ENCODE measurements at places on chromosomes 1 and 21.

DNA sequence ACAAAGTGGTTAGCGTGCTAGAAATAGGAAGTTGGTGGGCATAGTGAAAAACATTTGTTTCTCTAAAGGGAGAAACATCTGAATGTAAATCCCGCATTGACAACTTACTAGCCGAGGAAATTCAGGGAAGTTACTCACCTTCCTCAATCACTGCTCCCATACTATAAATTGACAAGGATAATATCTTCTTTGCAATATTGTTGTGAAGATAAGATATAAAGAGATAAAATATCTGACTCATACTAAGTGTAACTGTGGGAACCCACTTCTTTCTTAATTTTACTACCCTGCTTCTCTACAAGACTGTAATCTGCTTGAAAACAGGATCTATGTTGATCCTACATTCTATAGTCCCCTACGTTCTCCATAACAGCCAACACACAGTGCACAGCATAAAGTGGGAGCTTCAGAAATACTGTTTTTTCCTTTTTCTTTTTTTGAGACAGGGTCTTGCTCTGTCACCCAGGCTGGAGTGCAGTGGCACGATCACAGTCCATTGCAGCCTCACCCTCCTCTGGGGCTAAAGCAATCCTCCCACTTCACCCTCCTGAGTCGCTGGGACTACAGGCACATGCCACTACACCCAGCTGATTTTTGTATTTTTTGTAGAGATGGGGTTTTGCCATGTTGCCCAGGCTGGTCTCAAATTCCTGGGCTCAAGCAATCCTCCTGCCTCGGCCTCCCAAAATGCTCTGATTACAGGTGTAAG, 57.4 kb upstream of the C1orf21 start:
- no peak for DNase-seq

DNA sequence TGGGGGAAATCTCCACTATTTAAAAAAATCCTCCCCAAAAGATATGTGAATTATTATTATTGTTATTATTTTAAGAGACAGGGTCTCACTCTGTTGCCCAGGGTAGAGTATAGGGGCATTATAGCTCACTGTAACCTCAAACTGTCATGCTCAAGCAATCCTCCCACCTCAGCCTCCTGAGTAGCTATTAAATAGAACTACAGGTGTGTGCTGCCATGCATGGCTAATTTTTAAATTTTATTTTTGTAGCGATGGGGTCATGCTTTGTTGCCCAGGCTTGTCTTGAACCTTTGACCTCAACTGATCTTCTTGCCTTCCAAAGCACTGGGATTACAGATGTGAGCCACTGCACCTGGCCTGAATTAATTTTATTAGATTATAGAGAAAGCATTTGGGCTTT, 116.8 kb downstream of the RABGAP1L start:
- no peak for DNase-seq

- no peak for DNase-seq
Measured at GRCh38 chr21:42696501-42697040, 43.1 kb downstream of the PDE9A start.

DNA sequence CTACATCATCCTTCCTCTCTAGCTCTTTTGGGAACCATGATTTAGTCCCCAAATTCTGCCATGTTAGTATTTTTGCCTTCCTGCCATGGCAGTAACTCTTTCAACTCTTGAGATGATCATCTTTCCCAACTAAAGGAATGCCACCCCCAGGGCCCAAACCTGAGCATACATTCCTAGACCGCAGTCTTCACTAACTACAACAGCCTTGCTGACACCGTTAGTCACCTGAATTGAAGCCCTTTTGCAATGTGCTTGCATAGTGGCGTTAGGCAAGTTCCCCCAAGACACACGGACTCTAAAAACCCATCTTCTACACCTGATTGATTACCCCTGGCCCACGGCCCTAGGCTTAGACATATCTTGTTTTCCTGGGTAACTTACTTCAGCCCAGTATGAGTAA, 16.4 kb upstream of the YTHDF2 start:
- no peak for DNase-seq

DNA sequence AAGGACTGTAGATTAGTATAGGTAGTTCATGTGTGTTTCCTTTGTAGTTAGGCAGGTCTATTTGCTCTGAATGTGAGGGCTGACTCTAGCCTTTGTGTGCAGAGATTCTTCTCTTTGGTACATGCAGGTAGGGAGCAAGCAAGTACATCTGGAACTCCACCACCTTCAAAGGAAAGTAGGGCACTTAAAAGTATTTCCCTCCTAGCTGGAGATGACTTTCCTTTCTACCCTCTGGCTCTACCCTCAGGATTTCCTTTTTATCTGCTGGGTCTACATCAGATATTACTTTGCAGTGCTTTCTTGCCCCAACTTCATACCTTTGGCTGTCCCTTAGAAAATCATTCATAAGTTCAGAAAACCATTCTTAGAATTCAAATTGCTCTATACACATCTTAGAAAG, 91.7 kb upstream of the HIVEP3 start:
- DNase-seq, result no peak

- no peak for DNase-seq
Measured at GRCh38 chr1:201597551-201598230, 58.8 kb downstream of the NAV1 start.

- no peak for DNase-seq
Measured at GRCh38 chr1:171788696-171789095, 7.2 kb downstream of the METTL13 start.

DNA sequence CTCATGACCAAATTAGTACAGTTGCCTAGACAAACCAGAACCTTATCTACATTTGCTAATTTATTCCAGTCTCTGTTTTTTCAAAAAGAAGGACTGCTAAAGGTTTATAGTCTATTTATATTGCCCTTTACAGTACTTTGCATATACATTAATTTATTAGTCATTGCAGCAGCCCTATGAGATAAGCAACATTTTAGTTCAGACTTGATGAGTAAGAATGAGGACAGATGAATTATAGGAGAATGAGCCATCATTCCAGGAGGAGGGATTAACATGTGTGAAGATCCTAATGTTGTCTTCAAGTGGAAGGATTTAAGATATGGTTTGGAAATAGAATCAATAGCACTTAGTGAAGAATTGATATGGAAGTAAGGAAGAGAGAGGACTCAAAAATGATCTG, 152.4 kb downstream of the KCTD3 start:
- no peak for DNase-seq

- DNase-seq, result no peak
Measured at GRCh38 chr1:167430849-167431242, 87.5 kb downstream of the CD247 start.

- no peak for DNase-seq
Measured at GRCh38 chr1:212557739-212558692, 50.5 kb upstream of the ATF3 start.

DNA sequence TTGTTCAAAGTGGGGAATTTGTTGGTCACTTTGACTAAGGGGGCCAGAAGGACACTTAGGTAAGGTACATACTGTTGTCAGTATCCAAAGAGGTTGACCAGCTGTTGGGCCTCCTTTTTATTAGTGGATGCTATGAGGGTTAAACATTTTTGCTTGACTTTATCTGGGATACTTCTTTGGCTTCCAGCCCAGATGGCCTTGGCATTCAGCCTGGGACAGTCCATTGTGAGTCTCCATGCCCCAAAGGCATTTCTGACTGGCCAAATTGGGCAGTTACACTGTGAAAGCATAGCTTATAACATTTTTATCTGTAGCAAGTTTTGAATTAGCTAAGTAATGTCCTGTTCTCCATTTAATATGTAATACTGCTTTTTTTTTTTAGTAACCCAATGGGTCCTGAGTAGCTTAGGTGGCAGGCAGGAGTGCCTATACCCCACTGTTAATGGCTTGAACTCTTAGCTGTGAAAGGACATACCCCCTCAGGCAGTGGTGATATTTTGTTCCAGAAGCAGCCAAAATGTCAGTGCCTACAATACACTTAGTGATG, 35.4 kb upstream of the CD1D start:
- DNase-seq, result no peak

GRCh38 chr1:32953495-32953894, 11.1 kb downstream of the RNF19B start:
- DNase-seq, result no peak

GRCh38 chr1:247746391-247746935, 1.5 kb downstream of the OR14A2 start:
- no peak for DNase-seq

DNA sequence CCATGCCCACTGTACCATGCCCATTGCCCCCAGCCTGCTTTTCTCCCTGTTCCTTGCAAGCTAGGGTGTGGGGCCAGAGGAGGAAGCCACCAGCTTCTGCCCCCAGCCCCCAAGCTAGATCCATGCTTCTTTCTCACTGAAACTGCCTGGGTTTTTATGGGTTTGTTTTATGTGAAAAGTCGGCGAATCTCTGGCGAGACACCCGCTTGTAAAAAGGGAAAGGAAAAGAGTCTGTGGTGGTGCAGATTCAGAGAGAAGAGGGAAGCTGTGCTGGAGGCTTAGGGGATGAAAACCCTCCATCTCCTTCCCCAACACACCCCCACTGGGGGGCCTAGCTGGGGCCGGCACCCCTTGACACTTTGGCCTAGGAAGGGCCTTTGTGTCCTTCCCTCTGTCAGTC, 26.2 kb downstream of the GRHL3 start:
- DNase-seq, result no peak

- no peak for DNase-seq
Measured at GRCh38 chr21:44716984-44717383, 5.6 kb upstream of the TSPEAR start.

DNA sequence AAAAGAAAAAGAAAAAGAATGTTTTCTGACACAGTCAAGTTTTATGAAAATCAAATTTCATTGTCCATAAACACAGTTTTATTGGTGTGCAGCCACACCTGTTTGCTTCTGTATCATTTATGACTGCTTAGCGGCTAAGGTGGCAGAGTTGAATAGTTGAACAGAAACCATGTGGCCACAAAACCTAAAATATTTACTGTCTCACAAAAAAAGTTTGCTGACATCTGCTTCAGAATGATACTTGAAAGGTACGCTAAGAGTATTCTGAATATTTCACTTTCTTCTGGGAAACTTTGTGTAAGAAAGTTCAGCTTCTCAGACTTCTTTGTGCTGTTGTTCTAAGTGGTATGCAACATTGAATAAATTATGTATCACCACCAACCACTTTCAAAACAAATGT, 6.2 kb downstream of the KCNK1 start:
- DNase-seq, result no peak

DNA sequence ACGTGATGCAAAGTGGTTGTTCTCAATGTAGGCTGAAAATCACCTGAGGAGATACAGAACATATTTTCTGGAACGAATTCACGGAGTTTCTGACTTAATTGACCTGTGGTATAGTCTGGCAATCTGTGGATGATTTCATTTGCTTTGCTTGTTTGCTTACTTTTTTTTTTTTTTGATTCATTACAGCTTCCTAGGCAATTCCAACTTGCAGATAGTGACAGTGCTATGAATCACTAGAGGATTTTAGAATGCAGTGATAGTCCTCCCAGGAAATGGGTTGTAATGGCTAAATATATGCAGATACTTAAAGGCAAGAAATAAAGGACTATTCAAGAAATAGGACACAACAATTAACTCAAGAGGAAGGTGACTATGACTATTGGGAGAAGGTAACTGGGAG, 1378.1 kb upstream of the PRMT6 start:
- no peak for DNase-seq

- no peak for DNase-seq
Measured at GRCh38 chr1:186531561-186532165, 70.7 kb upstream of the PDC start.

DNA sequence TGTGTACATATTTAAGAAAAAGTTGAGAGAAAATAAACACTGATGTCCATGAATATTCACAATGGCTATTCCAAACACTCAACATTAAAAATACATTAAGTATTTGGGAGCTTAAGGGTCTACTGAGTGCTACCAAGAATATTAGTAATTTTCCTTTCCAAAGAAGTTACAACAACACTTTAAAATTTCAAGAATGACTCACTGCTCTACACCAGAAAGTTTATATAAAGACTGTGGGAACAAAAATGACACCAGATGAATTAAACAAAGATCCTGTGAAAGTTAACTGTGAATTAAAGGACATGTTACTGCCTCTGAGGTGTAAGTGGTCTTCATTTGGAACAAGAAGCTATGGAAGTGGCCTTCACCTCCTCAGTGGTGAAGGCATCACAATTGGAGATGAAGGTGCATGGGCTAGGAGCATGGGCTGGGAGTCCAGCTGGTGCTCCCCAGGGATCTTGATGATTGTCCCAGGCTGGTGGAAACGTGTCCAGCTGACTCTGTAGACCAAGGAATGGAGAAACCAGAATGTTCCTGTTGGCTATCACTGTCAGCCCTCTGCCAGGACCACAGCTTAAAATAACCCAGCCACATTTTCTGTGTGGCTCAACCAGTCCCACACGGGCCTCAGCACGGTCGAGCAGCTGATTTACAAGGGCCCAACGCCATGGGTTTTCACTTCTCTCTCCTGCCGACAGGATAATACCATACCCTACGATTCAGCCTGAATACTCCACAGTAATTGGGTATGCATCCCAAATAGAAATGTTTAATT, 28.8 kb downstream of the TAF5L start:
- DNase-seq, result no peak

DNA sequence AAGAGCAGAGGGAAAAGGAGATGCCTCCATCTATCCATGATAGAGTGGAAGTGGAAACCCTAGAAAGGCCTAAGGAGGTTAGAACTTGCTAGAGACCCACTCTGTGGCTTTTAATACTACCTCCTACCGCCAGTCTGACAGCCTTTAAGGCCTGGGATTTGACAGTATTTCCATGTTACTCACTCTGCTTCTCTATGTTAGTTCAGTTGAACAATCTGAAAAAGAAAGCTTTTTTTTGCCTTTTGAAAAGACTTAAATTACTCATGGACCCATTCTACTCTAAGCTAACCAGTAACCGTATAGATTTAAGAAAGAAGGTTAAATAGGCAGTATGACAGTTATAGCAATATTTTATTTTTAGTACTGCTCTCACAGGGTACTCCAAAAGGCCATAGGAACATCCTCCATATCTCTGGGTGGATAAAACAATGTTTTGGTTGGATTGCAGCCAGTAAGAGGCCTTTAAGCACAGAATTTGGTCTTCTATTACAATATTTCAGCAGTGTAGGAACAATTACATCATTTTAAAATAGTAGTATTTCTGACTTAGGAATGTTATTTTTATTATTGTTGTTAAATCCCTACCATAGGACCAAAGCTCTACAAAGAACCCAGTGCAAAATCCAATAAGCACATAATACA, 15.9 kb upstream of the GPR25 start:
- DNase-seq, result no peak

DNA sequence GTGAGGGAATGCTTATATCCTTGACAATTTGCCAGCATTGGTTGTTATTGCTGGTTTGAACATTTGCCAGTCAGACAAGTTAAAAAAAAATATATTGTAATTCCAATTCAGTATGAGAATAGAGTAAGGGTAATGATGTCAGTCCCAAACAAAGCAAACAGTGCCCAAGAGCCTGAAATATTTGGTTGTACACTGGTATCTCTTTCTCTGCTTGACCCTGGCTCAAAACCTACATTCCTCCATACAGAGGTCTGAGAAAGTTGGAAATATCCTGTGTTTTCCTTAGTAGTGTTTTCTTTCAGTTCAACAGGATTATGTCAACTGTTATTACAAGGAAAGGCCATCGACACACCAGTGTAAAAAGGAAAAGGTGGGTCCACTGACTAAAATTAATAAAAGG, 145.6 kb downstream of the MRPL39 start:
- DNase-seq, result no peak

All from activated gamma-delta T cell treated with anti-CD3 and anti-CD28 coated beads, Interleukin-2, amount 50 U/mL, for 16 hours (primary cell).